Stimulated activated CD4-positive, alpha-beta T cell treated with anti-CD3 and anti-CD28 coated beads, Interleukin-1b, Interleukin-23, amount 100 ng/mL, for 1 hour (primary cell): ENCODE measurements at places on chromosomes 3 and 15.

- DNase-seq, result no peak
Observed at GRCh38 chr3:161310649-161311423, 60.5 kb downstream of the SPTSSB start.

GRCh38 chr3:43468133-43468532 is 153.7 kb downstream of the ANO10 start:
- no peak for DNase-seq

GRCh38 chr3:186965141-186965879 is 35.0 kb downstream of the ST6GAL1 start:
- no peak for DNase-seq

- DNase-seq, result no peak
Observed at GRCh38 chr3:102057781-102058421, 208.6 kb downstream of the NFKBIZ start.

- no peak for DNase-seq
Observed at GRCh38 chr3:151660885-151661284, 72.8 kb upstream of the AADACL2 start.

GRCh38 chr3:127491323-127491722 is 99.2 kb downstream of the TPRA1 start:
- no peak for DNase-seq

- no peak for DNase-seq
Observed at GRCh38 chr15:51751697-51752683, 593 bp downstream of the TMOD2 start.
